ENCODE measurements at places on chromosomes 13 and 19.

DNA sequence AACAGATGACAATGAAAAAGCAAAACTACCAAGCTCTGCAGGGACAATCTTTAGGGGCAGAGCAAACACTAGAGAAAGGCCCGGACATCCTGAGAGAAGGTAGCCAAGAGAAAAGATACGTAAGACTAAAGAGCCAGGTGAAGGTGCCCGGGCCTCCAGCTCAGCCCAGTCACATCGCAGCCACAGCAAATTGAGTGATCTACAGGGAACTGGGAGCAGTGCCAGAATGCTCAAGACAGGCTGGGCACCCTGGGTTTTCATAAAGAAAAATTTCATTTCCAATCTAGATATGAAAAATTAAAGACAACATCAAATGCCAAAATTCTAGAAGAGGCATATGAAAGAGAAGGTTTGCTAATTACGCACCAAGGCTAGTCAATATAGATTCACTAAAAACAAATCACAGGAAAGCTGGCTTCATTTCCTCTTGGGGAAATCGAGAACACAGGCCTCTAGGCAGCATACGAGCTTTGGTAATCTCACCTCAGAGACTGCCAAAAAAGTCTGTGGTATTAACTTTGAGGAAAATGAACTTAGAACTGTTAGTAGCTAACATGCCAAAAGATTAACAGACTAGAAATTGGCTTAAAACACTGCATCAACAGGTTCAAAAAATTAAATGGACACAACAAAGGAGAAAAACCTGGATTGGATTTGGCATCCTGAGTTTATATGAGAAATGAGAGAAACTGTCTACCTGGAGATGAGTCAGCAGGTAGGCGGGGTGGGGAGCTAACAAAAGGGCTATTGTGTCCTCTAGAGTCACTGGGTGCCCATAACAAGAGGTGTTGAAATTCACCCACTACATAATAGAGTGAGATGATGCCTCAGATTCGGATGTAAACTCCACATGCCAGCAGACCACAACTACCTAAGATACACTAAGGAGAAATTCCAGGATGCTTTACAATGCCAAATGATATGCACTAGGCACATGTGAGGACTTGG is 6.6 kb downstream of the ANKRD10 start:
- DNase-seq = no peak

DNA sequence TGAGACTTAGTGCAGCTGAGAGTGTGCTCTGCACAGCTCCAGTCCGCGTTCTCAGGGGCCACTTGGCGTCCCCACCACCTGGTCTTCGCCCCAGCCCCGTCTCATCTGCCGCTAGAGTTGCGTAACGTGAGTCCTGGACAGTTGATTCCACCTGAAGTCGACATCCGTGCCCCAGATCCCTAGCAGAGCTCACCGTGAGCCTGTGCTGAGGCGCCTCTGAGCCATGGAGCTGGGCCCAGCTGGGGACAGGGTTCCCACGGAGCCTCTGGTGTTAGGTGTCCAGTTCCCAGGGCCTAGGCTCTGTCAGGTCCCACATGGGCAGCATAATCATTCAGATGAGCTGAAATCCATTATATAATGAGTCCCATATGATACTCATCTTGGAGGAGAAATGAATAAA is 147.1 kb upstream of the SOX1 start:
- DNase-seq = no peak

- DNase-seq = no peak
Observed at GRCh38 chr19:4981681-4981958, 12.7 kb downstream of the KDM4B start.

DNA sequence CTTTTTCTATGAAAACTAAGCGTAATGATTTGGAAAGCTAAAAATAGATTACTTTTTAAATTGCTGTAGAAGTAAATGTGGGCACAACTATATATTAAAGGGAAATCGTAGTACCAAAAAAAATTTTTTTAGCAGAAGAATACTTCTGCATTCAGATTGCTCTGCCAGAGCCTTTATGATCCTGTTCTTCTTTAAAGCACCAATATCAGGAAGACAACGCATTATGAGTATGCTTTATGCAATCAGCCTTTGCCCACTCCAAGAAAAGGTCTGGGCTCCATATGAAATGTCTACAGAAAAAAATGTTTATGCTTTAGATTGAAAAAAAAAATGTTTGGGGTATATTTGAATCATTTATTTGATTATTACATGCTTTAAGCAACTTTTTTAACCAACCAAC is 137.4 kb downstream of the DIAPH3 start:
- DNase-seq = no peak

- no peak for DNase-seq
Observed at GRCh38 chr19:45908956-45909355, 5.6 kb downstream of the NANOS2 start.

- DNase-seq = no peak
Observed at GRCh38 chr13:80361883-80362327, 21.0 kb upstream of the SPRY2 start.

DNA sequence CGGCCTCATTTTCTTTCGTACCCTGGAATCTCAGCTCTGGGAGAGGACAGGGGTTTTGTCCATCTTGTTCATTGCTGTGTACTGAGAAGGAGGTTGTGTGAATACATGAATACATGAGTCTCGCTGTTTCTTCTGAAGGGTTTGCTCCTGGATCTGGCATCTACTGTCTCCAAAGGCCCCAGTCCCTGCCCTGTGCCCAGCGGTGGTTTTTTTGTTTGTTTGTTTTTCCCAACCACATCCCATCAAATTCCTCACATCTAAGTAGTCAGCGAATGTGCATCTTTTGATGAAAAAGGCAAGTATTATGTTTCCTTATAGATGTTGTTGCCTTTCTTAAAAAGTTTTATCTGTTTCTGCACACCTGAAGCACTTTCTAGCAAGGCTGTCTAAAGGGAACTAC is 12.5 kb downstream of the DCAF15 start:
- no peak for DNase-seq

GRCh38 chr19:48900477-48901406 is 630 bp downstream of the NUCB1 start:
- no peak for DNase-seq

DNA sequence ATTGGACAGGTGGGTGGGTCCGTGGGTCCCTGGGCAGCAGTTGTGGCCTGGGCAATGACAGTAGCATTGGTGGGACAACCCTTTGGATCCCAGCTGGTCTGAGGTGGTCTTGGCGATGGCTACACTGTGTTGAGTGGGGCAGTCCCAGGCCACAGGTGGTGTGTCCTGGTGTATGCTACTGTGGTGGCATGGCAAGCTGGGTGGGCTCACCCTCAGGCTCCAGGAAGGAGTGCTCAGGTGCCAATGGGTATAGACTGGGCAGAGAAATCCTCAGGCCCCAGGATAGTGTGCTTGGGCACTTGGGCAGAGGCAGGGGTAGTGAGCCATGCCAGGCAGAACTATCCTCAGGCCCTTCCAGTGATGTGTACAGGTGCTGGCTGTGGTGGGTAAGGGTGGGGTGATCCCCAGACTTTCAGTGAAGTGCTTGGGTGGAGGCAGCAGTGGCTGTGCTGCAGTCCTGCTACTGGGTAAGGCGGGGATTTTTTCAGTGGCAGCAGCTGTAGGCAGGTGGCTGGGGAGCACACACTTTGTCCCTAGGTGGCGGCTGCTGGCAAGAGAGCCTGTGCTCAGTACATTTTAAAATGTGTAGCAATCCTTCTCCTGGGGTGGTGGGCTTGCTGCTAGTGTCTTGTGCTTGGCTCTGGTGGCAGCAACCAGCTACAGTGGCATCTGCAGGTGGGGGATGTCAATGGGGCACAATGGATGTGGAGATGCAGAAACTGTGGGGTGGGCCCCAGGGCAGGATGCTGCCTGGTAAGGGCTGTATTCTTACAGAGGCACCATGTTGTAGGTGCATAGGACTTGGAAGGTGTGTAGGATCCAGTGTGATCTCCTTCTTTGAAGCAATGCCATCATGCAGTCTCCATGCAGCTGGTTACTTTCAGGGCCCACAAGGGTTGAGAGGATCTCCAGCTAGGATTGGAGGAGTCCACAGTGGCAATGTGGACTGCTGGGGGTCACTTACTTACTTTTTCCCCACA is 64.9 kb downstream of the DNAJC3 start:
- no peak for DNase-seq

GRCh38 chr19:29389495-29389894 is 136.3 kb upstream of the VSTM2B start:
- no peak for DNase-seq

DNA sequence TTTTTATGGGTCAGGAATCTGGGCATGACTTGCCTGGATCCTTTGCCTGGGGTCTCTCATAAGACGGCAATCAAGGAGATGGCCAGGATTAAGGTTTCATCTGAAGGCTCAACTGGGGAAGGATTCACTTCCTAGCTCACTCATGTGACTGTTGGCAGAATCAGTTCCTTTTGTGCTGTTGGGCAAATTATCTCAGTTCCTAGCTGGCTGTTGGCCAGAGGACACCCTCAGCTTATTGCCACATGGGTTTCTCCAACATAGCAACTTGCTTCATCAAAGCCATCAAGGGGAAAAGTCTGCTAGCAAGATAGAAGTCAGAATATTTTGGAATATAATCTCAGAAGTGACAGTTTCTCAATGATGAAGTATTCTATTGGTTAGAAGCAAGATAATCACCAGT is 12.2 kb upstream of the EVI5L start:
- no peak for DNase-seq

DNA sequence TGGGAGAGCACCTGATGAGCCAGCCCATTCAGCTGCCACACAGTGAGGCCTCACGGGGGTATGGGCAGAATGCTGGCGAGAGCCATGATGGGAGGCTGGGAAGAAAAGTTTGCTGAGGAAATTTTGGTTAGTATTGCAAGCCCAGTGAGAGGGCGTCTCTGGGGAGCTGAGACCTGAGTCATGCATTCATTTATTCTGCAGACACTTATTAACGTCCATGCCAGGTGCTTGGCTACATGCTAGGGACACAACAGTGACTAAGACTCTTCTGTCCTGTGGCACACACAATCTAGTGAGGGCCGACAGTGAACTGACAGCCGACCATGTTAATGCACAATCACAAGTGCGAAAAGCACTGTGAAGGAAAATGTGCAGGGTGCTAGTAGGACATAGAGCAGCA is 27.2 kb downstream of the WDR62 start:
- DNase-seq = no peak

DNA sequence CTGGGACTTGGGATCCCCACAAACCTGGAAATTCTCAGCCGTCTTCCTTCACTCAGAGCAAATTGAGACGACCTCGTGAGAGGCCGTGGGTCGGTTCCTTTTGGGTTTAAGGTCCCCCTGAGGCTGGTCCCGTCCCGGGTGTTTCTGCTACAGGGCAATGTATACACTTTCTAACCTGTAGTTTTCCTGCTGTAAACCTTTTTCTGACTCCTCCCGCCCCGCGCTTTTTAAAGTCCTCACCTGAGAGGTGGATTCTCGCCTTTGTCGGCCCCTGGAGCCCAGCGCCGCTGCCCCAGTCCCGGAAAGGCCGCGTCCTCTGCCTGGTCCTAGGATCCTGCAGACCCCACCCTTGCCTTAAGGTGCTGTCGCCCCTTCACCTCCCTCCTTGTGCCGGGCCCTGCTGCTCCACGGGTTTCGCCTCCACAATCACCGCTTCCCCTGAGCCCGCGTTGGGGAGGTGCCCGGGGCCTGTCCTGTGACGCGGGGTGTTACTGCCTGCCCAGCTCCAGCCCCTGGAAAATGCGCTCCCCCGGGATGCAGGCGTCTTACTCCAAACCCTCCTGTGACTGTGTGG is 391 bp downstream of the ZNF761 start:
- DNase-seq = no peak

GRCh38 chr13:40422588-40423235 is 243.7 kb downstream of the FOXO1 start:
- DNase-seq = no peak

GRCh38 chr19:1852581-1853128 is 4.4 kb upstream of the REXO1 start:
- DNase-seq = no peak

GRCh38 chr19:42024622-42025111 is 30.6 kb upstream of the ATP1A3 start:
- DNase-seq = no peak

- DNase-seq = no peak
Observed at GRCh38 chr13:102770435-102770834, 3.2 kb downstream of the TEX30 start.

DNA sequence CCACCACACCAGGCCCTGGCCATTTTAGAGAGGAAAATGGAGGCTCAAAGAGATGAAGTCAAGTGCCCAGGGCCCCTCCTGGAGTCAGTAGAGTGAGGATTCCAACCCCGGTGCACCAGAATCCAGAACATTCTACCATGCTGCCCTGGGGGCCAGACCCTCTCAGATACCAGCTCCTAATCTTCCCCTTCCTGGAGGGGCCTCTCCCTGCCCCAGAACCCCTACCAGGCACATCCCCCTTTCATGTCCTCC is 11.1 kb downstream of the CAPN12 start:
- DNase-seq = no peak

DNA sequence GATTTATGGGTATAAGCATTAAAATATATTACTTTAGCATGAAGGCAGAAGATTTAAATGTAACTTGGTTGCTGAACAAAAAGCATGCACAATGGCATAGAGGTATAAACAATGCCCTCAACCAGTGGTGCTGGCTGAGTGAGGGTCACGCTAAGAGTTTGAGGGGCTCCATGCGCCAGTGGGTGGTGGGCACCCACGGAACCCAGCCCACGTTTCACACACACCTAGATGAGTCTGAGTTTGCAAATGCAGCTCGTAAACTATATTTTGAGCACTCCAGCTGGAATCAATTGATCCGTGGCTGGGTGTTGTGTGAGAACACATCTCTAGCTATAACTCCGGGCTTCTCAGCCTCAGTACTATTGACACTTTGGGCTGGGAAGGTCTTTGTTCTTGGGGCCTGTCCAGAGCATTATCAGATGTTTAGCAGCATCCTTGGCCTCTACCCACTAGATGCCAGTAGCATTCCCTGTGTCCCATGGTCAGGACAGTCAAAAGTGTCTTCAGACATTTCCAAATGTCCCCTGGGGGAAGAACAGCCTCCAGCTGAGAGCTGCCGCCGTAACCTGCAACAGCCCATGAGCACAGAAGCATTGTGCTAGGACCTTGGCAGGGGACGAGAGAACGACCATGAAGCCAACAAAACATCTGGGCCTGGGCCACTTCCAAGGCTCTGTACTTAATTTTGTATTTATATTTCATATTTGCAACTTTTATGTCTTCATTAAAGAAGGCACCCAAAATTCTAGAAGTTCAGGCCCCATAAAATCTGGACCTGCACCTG is 108.1 kb upstream of the SOX1 start:
- DNase-seq = no peak

DNA sequence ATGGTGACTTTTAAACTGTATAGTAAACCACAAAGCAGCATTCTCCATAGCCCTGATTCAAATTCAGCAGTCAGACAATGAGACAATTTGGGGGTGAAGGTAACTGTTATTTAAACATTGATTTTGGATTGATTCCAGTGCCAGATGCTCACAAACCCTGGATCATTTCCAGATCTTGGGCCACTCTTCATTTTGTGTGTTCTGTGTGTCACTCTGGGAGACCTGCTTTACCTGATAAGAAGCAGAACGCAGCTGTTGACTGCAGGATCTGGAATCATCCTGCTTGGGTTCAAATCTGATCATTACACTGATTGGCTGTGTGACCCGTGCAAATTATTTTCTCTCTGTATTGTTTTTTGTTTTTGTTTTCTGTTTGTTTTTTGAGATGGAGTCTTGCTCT is 4.0 kb upstream of the PCDH8 start:
- no peak for DNase-seq

GRCh38 chr13:47798194-47798593 is 202.9 kb downstream of the SUCLA2 start:
- no peak for DNase-seq

GRCh38 chr13:52945348-52945747 is 83.3 kb upstream of the OLFM4 start:
- no peak for DNase-seq
